ENCODE measurements at places on chromosomes 2 and 18. TPM values are rescaled to one million over a fixed set of nuclear protein-coding genes. Genes with fewer than 3 reads are reported as not detected.

GRCh38 chr18:39198376-39198775 is 1632.8 kb upstream of the CELF4 start:
- DNase-seq, result peak; percentile 44

DNA sequence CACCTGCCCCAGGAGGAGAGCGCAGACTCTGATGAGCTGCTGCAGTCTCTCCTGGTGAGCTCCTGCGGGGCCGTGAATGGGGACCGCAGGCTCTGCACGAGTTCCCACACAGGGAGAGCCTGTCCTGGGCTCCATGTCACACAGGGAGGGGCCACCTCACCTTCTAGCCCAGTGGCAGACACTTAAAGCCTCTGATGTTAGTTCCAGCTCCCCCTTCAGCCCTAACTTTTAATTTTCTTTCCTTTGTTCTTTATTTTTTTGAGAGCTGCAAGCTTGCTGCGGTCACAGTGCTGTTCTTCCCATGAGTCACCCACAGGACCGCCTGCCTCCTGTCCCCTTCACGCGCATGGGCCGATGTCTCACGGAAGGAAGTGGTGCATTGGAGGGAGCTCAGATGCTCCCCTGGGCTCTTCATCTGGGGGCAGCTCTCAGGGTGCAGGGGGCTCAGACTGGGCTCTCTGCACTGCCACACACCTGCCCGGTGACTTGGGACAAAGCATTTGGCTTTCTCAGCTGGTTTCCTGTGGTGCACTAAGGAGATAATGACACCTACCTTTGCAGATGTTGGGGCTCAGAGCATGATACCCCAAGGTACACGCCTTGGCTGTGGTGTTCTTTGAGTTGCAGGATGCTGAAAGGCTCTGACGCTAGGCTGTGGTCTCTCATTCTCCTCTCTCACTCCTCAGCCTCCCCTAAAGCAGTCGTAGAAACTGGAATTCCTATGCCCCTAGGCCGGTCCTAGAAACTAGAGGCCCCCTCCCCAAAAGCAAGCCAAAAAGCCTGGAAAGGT is 37.2 kb upstream of the PXDN start:
- no peak for DNase-seq

DNA sequence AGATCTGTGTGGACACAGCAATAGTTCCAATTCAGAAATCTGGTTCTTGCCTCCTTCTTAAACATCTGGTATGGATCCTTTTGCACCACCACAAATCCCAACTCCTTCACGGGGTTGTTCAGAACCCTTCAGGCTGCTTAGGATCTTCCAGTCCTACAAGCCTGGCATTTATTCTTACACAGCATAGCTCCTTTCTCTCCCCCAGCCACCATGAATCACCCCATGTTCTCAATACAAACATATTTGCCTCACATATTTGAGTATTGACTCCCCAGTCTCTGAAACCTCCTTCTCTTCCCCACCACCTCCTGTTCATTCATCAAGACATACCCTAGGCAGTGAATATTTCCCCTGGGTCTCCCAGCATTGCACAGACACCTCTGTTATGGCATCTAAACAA is 155.2 kb downstream of the ALK start:
- peak; percentile 23 for DNase-seq

DNA sequence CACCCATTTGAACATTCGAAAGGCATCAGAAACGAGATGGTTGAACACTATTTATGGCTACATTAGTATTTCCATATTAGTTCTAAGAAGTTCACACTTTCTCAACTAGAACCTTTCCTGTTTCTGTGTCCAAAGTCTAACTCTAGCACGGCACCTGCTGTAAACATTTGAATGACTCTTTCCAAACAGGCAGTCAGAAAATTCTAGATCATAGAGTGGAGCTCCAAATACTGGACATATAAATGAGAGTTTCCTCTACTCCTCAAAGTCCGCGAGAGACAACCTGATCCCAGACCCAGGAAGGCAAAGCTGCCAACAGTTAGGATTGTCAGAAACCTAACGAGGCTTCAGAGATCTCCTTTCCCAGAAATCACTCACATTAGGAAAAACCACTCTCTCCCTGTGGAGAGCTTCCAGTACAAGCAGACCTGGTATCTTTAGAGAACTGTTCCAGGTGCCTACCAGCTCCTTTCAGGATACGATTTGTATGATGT is 10.6 kb downstream of the RND3 start:
- DNase-seq, result no peak

ARL5A gene
- 65.2 TPM for total RNA-seq

ANO7 gene
- total RNA-seq, result not detected

All from MG63 (cell line).